ENCODE measurements at places on chromosomes 11 and 22. TPM values are rescaled to one million over a fixed set of nuclear protein-coding genes. Genes with fewer than 3 reads are reported as not detected.

The THRSP gene
- not detected for total RNA-seq

The CCDC81 gene
- total RNA-seq = 0.82 TPM

The MB gene
- not detected for total RNA-seq

The OPCML gene
- not detected for total RNA-seq

The RBMXL2 gene
- not detected for total RNA-seq

The TRIM48 gene
- not detected for total RNA-seq
